ENCODE measurements at places on chromosomes 4 and X.

GRCh38 chr4:162403419-162403818 is 239.6 kb upstream of the FSTL5 start:
- DNase-seq: no peak

- DNase-seq: no peak
These were observed 93.4 kb downstream of the NPNT start for GRCh38 chr4:105988671-105989070.

DNA sequence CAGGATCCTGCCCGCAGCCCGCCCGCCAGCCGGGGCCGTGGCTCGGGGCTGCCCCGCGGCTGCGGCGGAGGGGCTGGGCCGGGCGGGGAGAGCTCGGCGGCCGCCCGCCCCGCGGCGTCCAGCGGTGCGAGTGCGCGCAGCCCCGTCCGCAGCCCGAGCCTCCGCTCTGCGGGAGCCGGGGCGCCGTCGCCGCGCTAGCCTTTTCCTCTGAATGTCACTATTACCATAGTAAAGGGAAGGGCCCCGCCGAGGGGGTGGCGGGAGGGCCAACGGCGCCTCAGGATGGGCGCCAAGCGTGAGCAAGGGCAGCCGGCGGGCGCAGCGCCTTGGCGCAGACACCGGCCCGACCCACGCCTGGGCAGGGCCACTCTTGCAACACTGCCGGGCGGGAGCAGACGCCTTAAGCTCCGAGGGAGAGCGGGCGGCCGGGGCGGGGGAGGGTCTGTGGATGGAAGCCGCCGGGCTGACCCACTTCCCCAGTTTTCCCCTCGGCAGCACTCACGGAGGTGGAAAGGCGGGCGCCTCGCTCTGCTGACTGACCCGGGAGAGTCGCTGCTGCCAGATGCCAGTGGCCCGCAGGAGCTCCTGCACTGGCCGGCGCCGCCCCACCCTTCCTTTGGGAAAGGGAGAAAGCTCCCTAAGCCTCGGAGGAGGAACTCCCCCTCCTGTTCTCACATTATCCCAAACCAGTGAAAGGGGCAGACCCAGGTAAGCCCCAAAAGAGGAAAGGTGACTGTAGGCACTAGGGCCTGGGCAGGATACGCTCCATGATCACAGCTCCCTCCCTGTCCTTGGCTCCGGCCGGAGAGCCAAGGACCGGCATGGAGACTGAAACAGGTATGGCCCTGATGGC is 329.4 kb downstream of the HNRNPD start:
- DNase-seq: no peak

GRCh38 chr4:186116697-186117096 is 12.2 kb downstream of the FAM149A start:
- DNase-seq: no peak

- DNase-seq: no peak
These were observed 50.6 kb upstream of the PDE5A start for GRCh38 chr4:119679251-119679650.

DNA sequence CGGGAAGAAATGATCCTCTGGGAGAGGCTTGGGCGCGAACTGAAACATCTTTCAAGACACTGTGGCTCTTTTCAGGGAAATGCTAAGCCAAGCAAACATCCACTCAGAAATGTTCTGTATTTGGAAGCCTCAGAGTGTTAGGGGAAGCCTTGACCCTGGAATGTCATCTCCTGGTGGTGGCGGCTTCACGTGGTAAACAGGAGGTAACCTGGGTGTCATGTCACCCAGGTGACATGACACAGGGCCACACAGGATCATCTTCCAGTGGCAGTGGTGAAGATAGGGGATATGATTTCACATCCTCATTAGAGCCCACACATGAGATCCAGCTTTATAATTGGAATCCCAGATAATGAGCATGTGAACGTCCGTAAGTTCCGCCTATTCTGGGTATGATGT is 140.0 kb downstream of the TBL1X start:
- no peak for DNase-seq

DNA sequence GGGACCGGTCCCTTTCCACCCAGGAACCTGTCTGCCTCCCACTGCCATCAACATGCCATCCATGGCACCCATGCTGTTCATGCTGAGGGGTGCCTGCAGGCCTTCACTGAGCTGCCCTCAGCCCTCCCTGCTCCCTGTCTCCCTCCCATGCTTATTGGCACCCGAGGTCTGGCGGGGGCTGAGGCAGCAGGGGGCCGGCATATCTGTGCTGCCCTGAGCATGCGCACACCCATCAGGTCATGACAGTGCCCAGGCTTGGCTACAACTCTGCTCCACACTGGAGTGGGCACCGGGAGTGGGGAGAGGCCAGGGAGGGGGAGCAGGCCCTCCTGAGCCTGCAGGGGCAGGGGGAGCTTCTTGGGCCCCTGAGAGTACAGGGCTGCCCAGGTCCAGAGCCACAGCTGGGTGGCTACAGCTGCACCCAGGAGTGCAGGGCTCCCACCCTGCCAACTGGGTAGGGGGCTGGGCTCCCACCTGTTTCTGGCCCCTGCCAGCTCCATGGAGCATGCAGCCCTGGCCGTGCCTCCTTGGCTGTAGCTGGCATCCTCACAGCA is 395.8 kb upstream of the DMD start:
- no peak for DNase-seq

GRCh38 chr4:20347531-20347930 is 95.8 kb downstream of the SLIT2 start:
- no peak for DNase-seq
